Stimulated activated CD8-positive, alpha-beta memory T cell treated with anti-CD3 and anti-CD28 coated beads, Interleukin-15, amount 100 ng/mL, for 24 hours (primary cell): ENCODE measurements at places on chromosomes 7 and 10.

DNA sequence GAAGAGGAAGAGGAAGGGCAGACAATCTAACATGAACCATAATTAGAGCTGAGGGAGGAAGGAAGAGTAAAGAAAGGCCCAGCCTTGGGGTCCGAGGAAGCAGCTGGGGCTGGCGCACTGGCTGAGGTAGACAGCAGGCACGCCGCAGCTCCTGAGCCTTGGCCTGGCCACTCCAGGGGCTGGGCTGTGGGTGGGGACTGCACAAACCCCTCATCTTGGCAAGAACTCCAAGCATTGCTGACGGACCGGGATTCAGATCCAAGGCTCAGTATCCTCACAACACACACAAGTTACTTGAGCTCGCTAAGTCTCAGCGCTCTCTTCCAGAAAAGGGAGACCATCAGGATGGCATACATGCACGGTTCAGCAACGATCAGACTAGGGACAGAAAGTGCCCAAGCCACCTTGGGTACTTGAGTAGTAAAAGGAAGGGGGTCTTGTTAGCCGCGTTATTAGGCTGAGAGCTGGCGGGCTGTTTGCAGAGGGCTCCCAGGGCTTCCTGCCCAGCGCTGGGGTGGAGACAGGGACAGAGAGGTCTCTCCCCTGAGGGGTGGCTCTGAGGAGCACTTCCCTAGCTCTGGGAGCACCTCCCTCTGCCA, 4.5 kb downstream of the TNS3 start:
- DNase-seq: no peak

DNA sequence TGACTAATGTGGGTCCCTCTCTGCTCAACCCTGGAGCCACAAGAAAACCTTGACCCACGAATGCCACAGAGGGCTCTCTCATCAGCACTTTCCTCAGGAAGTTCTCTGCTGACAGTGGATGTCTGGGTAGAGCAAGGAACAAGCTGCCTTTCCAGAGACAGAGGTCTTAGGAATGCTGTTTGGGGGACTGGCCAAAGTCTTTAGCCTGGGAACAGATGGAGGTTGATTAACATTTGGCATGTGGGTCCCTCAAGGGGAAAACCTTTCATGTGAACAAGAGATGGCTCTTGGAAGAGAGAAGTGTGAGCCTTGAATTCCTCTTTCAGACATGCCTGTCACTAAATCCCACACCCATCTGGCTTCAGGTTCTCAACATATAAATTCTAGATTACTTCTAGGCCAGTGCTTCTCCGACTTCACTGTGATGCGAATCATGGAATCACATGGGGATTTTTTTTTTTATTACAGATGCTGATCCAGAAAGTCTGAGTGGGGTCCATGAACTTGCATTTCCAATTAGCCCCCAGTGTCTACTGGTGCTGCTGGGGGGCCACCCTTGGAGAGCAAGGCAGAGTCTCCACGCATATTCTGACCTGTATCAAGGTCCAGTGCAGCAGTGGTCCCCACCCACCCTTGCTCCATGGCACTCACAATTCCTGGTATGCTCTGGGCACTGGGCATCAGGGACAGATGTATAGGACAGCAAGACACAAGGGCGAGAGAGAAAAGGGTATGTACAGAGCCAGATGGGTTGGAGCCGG, 360.4 kb downstream of the CXCL12 start:
- no peak for DNase-seq

- DNase-seq: peak; percentile 42
These were observed at the start of gene MDFIC for GRCh38 chr7:114922026-114922651. Gene MDFIC (plus strand): TSS chr7:114922094. CDS start chr7:114923034, 940 bp downstream.

- DNase-seq: no peak
These were observed 141.1 kb upstream of the GLI3 start for GRCh38 chr7:42378149-42378548.

DNA sequence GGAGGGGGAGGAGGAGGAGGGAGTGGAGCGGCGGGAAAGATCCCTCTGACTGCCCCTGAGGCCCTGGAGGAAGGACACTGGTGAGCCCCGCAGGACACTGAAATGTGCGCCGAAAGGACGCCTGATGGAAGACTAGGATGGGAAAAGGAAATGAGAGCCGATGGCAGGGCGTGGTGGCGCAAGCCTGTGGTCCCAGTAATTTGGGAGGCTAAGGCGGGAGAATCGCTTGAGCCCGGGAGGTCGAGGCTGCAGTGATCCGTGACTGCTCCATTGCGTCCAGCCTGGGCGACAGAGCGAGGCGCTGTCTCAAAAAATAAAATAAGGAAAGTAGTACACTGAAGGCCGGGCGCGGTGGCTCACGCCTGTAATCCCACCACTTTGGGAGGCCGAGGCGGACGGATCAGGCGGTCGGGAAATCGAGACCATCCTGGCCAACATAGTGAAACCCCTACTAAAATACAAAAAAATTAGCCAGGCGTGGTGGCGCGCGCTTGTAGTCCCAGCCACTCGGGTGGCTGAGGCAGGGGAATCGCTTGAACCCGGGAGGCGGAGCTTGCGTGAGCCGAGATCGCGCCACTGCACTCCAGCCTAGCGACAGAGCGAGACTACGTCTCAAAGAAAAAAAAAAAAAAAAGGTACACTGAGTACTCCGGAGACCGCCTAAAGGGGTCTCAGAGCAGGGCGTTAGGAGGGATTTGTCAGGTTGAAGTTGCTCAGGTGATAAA, 561 bp upstream of the HNRNPF start:
- no peak for DNase-seq

- DNase-seq: no peak
These were observed 22.6 kb upstream of the VDAC2 start for GRCh38 chr10:75187961-75188426.

GRCh38 chr7:28315565-28316410, 96.5 kb upstream of the CREB5 start:
- no peak for DNase-seq

DNA sequence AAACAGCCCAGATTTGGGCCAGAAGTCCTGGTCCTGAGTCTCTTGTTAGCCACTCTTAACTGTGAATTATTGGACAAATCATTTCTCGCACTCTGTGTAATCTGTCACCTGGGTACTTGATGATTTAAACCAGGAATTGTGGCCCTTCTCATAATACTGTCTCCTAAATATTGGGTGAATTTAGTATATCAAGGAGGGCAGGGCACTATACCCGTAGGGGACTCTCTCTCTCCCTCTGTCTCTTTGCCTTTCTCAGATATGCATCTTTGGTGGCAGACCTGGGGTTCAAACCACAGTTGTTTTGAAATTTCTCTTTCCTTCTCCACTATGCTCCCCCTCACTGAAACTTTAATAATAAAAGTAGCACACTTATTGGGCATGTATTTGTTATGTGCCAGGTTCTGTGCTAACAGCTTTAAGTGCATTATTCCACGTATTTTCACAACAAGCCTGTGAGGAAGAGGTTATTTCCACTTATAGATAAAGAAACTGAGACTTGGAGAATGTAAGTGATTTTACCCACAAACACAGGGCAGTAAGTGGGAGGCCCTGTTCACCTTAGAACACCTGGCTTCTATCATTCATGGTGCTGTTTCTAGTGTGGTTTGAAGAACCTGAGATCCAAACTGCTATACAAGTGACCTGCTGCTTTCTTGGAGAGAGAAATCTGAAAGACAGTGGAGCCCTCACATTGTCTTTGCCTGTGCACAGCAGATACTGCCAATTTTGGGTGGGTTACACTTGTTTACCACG, 11.8 kb downstream of the FAS start:
- DNase-seq: no peak

- no peak for DNase-seq
These were observed 22.8 kb upstream of the PNLIP start for GRCh38 chr10:116522803-116523381.

GRCh38 chr7:151859111-151859947, 17.6 kb downstream of the PRKAG2 start:
- no peak for DNase-seq

GRCh38 chr7:4792537-4793126, 17.2 kb downstream of the AP5Z1 start:
- DNase-seq: no peak

DNA sequence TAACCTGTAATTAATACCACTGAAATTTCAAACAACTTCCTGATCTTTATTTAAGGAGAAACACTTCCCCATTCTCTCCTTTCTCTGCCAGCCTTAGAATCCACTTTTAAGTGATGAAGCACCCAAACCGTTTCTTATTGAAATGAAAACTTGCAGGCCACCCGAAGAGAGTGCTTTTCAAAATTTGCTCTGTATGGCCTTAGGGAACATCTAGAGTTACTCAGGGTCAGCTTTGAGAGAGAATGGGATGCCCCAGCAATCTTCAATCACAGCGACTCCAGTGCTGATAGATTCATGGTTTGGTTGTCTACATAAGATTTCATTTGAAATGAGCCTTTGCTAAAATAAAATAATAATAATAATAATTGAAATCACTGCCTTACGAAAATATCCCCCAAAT, 323.1 kb downstream of the PCLO start:
- no peak for DNase-seq

DNA sequence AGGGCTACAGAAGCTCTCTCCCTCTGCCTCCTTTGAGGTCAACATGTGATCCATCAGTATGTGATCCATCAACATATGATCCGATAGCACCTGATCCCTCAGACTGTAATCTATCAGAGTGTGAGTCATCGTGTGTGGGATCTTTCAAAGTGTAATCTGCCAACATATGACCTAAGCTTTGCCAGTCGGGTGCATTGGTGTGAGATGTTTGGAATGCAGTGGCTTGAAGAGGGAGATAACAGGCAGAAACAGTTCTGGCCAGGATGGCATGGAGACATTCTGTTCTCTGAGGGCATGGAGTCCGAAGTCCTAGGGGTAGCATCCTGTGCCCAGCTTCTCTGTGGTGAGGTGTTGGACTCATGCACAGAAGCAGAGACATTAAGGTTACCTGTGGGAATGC, 217.7 kb upstream of the ETV1 start:
- no peak for DNase-seq

- DNase-seq: no peak
These were observed 209.3 kb upstream of the IMMP2L start for GRCh38 chr7:111771638-111772037.
